ENCODE measurements at places on chromosomes 4 and X.

GRCh38 chr4:25937801-25938200 lies 23.8 kb downstream of the SMIM20 start:
- no peak for DNase-seq

DNA sequence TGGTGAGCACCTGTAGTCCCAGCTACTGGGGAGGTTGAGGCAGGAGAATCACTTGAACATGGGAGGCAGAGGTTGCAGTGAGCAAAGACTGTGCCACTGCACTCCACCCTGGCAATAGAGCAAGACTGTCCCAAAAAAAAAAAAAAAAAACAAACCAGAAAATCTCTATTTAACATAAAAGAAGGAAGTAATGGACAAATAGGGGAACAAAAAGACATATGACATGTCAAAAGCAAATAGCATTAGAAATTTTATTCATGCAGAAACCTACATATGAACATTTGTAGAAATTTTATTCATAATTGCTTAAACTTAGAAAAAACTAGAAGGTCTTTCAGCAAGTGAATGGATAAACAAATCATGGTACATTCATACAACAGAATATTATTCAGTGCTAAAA lies 97.1 kb upstream of the SH3RF1 start:
- DNase-seq = no peak

DNA sequence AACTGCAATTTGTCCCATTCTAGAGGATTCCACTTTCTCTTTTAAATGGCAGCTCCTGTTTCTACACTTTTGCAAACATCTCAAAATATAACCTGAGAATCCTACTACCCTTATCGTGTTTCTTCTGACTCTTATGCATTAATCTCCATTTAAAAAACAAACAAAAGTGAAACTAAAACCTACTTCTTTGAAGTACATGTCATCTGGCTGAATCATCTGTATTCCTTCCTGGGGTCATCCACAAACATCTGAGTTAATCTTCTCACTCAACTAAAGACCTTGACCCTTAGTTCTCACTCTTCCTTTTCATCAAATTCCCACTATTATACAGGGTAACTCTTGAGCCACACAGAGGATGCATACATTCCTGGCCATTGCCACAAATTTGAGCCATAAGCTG lies 584.8 kb downstream of the PPARGC1A start:
- no peak for DNase-seq

- DNase-seq = no peak
These were observed 359.9 kb upstream of the CNKSR2 start for GRCh38 chrX:21014326-21014725.

DNA sequence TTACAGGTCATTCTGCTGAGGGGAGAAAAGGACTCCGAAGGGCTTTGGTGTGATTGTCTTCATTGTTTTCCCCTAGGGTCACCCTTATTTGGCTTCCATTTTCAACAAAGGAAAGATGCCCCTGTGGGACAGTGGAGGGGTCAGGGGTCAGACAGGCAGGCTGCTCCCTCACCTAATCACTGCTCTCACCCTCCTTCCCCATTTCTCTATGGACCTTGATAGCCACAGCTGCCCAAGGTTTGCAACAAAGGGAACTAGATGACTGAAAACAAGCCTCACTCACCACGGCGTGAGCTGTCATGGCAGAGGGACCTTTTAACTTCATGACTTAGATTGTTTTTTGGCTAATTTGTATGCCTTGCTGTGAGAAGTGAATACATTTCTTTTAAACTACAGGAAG lies 40.7 kb downstream of the C4orf51 start:
- no peak for DNase-seq

GRCh38 chrX:793216-793770 lies 162.7 kb downstream of the SHOX start:
- DNase-seq = no peak
